Activated T-helper 2 cell treated with anti-CD3 and anti-CD28 coated beads, Interferon-gamma antibody, Interleukin-2, Interleukin-4, amounts not matched to agents 10 μg/mL and 5 μg/mL and 100 μg/mL, durations not matched to agents 14 hours and 24 hours and 36 hours (primary cell): ENCODE measurements at places on chromosomes 1 and 21.
A peak's percentile ranks its signal among the peaks of the same experiment; 100 is the strongest.

- DNase-seq = no peak
Measured at GRCh38 chr1:20787840-20788795, 1.0 kb upstream of the HP1BP3 start.

- DNase-seq = no peak
Measured at GRCh38 chr21:38944402-38944801, 138.7 kb downstream of the ETS2 start.

DNA sequence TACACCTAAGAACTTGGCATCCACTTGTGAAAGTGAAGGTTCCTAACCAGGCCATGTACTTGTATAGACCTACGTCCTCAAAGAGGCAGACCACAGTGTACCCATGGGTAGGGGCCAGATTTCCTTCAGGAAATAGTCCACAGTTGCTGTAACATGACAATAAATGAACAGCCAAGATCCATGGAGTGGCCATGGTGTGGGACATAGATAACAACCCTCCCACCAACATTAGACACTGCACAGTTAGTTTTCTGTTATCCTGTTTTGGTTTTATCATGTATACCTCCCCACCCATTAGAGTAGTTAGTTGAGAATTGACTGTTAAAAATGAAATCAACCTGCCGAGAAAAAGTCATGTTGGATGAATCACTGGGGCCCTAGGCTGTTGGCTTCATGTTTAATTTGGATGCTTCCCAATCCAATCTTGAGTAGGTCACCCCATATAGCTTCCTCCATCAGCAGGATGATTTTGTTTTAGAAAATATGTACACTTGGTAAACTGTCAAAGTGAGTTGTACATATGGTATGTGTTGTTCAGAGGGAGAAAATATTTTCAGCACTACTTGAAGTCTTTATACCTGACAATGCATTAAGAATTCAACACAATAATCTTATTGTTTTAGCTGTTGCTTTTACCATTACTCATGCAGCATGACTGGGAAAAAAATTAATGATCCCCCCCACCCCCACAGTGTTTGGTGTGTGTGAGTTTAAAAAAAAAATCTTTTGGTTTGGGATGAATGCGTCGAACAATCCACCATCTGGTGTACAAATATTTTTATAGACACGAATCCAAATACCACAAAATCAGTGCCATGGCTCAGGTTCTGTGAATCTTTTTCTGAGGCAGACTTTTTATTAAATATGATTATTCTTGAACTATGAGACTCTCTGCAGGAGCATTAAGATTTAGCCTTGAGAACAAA, 88.3 kb upstream of the ARHGAP29 start:
- DNase-seq = no peak

GRCh38 chr1:116352349-116352813, 20.7 kb upstream of the ATP1A1 start:
- DNase-seq = no peak

DNA sequence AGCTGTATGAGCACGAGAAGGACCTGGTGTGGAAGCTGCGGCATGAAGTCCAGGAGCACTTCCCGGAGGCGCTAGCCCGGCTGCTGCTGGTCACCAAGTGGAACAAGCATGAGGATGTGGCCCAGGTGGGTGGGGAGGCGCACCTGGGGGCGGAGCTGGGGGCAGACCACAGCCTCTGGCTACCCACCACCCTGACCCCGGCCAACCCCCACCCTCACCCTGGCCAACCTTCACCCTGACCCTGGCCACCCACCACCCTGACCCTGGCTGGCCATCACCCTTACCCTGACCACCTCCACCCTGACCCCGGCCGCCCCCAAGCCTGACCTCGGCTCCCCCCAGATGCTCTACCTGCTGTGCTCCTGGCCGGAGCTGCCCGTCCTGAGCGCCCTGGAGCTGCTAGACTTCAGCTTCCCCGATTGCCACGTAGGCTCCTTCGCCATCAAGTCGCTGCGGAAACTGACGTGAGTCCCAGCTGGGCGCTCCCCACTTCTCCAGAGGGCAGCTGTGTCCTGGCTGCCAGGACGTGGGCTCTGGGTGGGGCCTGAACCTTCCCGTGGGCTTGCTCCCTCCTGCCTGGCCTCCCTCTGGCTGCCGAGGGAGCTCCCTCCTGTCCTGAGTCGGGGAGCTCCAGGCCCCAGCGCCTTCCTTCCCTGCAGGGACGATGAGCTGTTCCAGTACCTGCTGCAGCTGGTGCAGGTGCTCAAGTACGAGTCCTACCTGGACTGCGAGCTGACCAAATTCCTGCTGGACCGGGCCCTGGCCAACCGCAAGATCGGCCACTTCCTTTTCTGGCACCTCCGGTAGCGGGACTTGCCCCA, 69.5 kb downstream of the PIK3CD start:
- DNase-seq = no peak

DNA sequence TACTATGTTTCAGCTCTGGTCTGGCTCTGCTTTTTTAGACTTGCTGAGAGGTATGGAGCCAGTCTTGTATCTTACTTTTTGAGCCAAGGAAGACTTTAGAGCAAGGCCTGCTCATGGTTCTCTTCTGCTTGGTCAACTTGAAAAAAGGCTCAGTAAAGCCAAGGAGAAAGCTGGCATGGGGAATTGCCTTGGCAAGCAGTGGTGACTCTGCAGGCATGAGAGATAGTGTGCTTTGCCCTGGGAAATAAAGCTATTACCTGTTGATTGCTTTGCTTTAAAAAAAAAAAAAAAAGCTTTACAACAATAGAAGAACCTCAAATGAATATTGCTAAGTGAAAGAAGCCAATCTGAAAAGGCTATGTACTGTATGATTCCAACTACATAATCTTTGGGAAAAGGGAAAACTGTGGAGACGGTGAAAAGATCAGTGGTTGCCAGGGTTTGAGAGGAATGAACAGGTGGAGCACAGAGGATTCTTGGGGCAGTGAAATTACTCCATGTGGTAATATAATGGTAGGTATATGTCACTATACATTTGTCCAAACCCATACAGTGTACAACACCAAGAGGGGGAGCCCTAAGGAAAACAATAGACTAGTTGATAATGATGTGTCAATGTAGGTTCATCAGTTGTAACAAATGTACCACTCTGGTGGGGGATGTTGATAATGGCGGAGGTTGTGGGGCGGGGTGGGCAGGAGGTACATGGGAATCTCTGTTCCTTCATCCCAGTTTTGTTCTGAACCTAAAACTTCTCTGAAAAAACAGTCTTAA, 87.6 kb downstream of the HMCN1 start:
- DNase-seq = no peak

GRCh38 chr1:198919667-198920398, 281.0 kb downstream of the PTPRC start:
- no peak for DNase-seq

- no peak for DNase-seq
Measured at GRCh38 chr1:43293896-43294760, 6.7 kb upstream of the TIE1 start.

GRCh38 chr1:37945743-37946702, 830 bp downstream of the INPP5B start:
- no peak for DNase-seq

DNA sequence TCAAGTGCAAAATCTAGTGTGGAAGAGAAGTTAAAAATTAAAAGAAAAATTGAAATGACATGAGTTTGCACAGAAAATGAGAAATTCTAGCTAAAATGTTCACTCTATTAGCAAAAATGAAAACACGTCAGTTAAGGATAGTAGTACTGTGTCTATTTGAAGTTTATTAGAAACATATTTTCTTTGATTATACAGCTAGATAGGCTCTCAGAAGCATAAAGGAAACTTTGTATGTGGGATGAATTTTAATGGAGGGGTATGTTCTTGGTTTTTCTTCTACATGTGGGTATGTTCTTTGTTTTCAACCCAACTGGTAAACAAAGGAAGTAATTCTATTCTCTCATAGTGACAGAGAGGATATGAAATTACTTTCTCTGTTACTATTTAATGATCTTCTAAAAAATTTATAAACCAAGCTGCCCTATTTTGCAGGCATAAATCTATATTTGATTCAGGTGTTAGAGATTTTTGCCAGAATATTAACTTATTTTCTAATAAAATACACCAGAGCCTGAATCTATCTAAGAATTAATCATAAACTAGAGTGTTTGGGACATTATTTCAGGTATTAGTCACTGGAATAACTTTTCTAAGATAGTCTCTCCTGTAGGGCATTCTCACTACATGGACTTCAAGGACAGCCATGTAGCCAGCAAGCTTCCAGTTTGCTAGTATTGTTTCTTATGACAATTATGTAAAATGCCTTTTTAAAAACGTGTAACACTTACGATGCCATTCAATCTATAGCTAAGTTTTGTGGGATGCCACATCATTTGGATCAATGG, 15.8 kb downstream of the GPSM2 start:
- DNase-seq = no peak

DNA sequence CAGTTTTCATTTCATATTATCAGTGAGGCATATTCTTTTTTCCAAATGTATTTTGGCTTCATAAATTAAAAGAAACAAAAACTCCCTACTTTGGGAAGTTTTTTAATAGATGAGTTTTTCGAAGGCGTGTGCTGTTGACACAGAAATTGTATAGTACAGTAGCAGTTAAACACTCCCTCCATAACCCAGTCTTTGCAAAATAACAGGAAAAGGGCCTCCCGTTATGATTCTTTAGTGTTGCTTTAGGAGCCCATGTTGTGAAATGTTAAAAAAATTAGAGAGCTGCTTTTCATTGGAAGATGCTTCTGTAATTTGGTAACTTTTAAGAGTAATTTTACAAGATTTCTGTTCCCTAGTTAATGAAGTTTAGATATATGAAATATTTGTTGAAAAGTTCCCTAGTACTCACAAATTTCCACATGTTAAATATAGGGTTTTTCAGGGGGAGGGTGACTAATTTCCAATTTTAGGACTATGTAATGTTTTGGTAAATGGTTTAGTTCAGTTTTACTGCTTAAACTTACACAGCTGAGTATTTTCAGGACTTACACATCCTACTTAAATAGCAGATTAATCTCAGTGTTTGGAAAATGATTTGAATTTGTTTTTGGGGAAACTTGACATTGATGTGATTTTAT, 2.0 kb downstream of the CAMSAP2 start:
- DNase-seq = no peak

GRCh38 chr1:17654519-17654918, 100.6 kb upstream of the ACTL8 start:
- DNase-seq = no peak

DNA sequence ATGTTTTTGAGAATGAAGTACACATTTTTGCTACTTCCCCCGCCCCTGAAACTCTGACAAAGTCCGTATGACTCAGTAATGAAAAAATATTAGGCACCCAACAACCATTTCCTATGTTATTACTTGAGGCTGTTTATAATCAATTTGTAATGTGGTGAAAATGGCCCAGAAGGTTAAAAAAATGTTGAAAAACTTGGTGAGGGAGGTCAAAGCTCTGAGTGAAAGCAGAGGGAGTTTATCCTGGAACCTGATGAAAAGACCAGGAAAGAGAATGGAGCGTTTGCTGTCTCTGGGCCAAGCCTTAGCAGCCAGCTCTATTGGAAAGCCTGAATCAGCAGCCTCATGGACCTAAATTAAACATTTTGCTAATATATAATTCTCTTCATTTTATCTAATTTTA, 367.7 kb upstream of the NEGR1 start:
- no peak for DNase-seq

- no peak for DNase-seq
Measured at GRCh38 chr1:107171333-107171732, 30.5 kb downstream of the NTNG1 start.

- DNase-seq = no peak
Measured at GRCh38 chr1:220655961-220656740, 34.0 kb upstream of the C1orf115 start.

GRCh38 chr1:194477908-194478307, 1291.5 kb upstream of the B3GALT2 start:
- DNase-seq = no peak

DNA sequence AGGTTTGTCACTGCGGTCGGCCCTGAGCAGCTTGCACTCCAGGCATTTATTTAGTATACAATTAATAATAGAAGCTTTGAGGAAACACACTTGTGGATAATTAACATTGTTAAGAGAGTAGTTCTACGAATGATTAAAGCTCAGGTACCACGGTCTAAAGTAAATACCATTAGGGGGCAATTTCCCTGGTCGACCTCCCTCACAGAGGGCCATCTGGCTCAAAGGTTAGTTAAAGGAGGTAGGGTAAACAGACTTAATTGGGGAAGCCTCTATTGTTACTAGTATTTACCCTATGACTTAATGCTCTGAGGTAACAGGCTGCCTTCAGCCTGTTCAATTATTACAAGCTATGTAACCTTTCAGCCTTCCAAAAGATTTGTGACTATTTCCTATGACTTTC, 122.3 kb upstream of the SLC44A3 start:
- DNase-seq = no peak

GRCh38 chr1:13664451-13664850, 35.5 kb upstream of the PRDM2 start:
- no peak for DNase-seq

GRCh38 chr1:211531194-211532087, 39.5 kb upstream of the RD3 start:
- no peak for DNase-seq

DNA sequence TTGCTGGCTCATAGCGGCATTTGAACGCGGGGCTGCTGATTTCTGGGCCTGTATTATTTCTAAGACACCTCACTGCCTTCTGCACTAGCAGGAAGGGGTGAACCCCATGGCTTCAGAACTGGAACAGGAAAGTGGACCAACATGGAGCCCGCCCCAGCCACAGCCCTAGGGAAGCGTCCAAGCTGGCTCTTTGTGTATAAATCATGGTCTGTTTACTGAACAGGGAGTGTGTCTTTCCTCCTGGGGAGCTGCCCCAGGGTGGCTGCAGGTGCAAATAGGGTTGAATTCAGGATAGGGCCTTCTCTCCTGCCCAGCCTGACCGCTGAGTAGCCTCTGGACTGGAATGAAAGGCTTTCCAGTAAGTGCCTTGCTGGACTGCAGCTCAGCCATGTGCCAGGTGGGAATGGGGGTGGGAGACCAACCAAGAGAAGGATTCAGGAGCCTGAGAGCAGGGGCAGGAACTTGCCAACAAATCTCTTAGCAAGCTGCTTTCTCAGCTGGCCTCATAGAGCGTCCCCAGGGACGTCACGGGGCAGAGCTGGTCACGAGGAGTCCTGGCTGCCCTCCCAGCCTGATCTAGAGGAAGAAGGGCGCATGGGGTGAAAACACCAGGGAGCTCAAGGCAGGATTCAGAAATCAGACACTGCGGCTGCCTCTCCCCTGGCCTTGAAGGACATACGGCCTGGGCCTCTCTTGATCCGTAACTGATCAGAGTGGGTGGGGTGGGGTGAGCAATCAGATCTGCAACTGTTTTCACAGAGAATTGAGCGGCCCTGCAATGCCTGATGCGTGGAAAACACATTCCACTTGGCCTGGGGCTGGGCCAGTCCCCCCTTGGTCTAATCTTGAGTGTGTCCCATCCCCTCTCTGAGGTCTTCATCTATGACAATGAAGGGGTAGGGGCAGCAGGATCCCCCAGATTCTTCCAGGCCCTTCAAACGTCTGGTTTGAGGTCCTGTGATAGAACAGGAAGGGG, 56.5 kb upstream of the SELENON start:
- DNase-seq = no peak

GRCh38 chr1:26853156-26853555, 9.8 kb upstream of the SFN start:
- DNase-seq = peak; percentile 53

- no peak for DNase-seq
Measured at GRCh38 chr1:224675590-224675989, 59.5 kb downstream of the CNIH3 start.
